A549 treated with dexamethasone at 1 μM for 4 hours (cell line): ENCODE measurements at places on chromosomes 7 and 10. TPM values are rescaled to one million over a fixed set of nuclear protein-coding genes. Genes with fewer than 3 reads are reported as not detected.

FFAR4 gene
- total RNA-seq = 0.06 to 0.13 TPM (median 0.09 TPM) in 5 replicates

RTKN2 gene
- 0.69 to 1.0 TPM (median 0.87 TPM) in 5 replicates for total RNA-seq

DIP2C gene
- total RNA-seq = 9.1 to 16.6 TPM (median 13.8 TPM) in 5 replicates

TEX47 gene
- not detected in 5 replicates for total RNA-seq

PDGFA gene
- total RNA-seq = 30.3 to 38.1 TPM (median 34.4 TPM) in 5 replicates

ACTL6B gene
- total RNA-seq = not detected in 5 replicates

MTERF1 gene
- 12.0 to 14.7 TPM (median 13.6 TPM) in 5 replicates for total RNA-seq

CALML3 gene
- total RNA-seq = 0.02 TPM in 1 of 5 replicates, not detected in the others

VENTX gene
- not detected in 5 replicates for total RNA-seq

BMPER gene
- 4.2 to 6.8 TPM (median 4.6 TPM) in 5 replicates for total RNA-seq

MSMB gene
- total RNA-seq = 0.46 TPM in 1 of 5 replicates, not detected in the others

LRGUK gene
- 0.20 to 0.48 TPM (median 0.22 TPM) in 5 replicates for total RNA-seq

SYT15 gene
- 1.5 to 3.1 TPM (median 3.0 TPM) in 5 replicates for total RNA-seq

SP4 gene
- total RNA-seq = 0.92 to 2.0 TPM (median 1.5 TPM) in 5 replicates

AOC1 gene
- total RNA-seq = 0.08 TPM in 1 of 5 replicates, not detected in the others

TWIST1 gene
- 0.97 to 2.8 TPM (median 2.7 TPM) in 5 replicates for total RNA-seq

TMEM270 gene
- 0.11 to 0.25 TPM (median 0.21 TPM) in 5 replicates for total RNA-seq

STOX1 gene
- 0.61 to 0.94 TPM (median 0.73 TPM) in 5 replicates for total RNA-seq

TRPV5 gene
- total RNA-seq = not detected in 5 replicates

GNGT1 gene
- not detected in 5 replicates for total RNA-seq

ASZ1 gene
- not detected in 5 replicates for total RNA-seq

HTR5A gene
- not detected in 5 replicates for total RNA-seq

ZNF248 gene
- total RNA-seq = 2.8 to 4.8 TPM (median 4.1 TPM) in 5 replicates

MMP21 gene
- not detected in 5 replicates for total RNA-seq

GATAD1 gene
- total RNA-seq = 16.3 to 18.7 TPM (median 17.3 TPM) in 5 replicates

AEBP1 gene
- 0.02 TPM in 1 of 5 replicates, not detected in the others for total RNA-seq

LRIT1 gene
- total RNA-seq = not detected in 5 replicates

C10orf95 gene
- 0.07 to 0.25 TPM (median 0.13 TPM) in 5 replicates for total RNA-seq

OPN1SW gene
- not detected in 5 replicates for total RNA-seq
